ENCODE measurements at places on chromosomes 2 and 18.

DNA sequence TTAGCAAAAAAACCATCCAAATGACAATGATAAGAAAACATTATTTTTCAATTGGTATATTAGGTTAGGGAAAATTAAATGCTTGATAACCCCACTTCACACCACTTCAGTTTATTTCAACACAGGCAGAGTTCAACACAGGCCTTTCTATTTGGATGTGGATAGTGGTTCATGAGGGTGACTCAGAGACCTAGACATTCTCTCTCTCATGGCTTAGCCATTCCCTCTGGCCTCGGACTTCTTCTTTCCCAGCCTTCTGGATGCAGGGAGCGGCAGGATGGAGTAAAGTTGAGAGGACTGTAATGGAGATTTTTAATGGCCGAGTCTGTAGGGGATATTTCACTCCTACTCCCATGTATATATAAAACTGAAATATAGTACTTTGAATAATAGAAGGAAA is 109.7 kb downstream of the CTNNA2 start:
- DNase-seq: no peak

DNA sequence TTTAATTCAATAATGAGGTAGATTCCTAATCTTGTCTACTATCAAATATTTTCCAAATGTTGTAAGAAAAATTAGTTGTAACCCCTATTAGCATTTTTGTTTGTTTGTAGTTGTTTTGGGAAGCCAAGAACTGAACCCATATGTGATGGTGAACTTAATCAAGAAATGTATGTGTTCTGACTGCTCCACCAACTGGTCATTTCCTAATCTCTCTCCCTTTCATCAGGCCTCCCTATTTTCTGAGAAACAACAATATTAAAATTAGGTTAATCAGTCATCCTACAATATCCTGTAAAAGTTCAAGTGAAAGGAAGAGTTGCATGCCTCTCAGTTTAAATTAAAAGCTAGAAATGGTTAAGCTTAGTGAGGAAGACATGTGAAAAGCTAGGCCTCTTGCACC is 504.0 kb downstream of the EPHA4 start:
- no peak for DNase-seq

DNA sequence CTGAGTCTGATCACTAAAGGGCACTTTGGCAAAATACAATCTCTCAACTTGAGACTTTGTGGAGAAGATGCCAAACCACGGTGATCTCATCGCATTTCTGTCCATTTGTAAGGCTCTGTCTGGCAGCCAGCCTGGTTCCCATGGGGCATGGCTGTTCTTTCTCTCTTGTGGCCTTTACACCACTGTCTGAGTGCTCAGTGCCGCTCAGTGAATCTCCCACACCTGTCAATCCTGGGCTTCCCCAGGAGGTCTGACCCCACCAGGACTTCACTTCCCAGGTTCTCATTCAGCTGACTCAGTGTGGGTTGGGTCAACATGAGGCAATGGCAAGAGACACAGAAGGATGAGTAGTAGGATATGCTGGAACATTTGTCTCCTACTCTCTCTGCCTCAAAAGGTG is 96.8 kb upstream of the TRIB2 start:
- DNase-seq: no peak

GRCh38 chr2:46086578-46087070 is 210.6 kb upstream of the EPAS1 start:
- DNase-seq: no peak

DNA sequence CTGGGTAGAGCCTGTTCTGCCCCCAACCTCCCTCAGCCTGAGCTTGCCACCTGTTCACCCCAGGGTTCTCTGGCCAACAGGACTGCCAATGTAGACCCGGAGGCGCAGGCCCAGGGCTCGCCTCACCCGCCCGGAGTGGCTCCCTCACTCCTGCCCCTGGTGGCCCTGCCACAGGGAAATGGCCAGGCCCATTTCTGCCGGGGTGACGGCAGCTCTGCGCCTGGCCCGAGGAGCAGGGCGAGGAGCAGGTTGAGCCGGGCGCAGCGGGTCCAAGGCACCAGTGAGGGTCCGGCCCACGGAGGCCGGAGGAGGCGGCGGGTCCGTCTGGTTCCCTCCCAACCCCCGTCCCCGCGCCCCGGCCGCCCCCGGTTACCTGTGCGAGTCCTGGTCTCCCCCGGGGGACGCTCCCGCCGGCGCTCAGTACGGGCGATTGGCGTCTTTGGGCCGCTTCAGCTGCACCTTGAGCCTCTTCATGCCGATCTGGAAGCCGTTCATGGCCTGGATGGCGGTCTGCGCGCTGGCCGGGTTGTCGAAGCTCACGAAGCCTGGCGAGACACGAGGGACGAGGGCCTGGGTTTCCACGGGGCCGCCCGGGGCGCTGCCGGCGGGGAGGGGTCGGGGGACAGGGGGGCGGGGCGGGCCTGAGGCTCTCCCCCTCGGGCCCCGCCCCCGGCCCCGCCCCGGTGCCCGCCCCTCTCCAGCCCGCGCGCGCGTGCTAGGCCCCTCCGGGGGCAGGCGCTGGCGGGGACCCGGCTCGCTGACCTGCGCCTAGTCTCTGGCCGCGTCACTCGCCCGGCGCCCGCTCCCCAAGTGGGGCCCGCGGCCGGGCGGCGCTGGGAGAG is 312.0 kb downstream of the CELF4 start:
- no peak for DNase-seq

DNA sequence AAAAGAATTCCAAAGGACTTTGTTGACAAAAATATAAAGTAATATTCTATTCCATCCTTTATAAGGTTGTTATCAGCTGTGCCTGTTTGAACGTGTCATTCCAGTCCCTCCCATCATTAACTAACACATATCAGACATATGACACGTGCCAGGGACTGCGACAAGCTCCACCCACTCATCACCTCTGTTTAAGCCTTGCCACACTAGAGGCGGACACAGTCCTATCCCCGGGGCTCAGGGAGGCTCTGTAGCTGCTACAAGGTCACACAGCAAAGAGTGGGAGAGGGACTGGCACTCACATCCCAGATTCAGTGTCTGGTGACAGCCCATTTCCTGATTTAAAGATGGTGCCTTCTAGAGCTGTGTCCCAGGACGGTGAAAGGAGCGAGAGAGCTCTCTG is 30.0 kb downstream of the TBC1D8 start:
- no peak for DNase-seq

DNA sequence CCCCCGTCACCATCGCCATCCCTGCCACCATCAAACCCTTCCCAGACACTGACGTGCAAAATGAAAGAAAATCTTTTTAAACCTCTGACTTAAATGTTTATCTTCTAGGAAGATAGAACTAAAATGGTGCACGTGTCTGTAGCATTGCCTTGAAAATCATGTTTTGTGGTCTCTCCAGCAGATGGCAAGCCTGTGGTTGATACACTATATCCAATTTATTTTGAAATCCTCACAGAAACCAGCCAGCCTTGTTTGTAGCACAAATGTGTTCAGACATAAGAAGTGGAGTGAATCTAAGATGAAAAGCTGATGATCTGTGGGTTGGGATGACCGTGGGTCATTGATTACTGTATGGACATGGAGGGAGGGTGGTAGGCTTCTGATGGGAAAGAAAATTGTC is 436.2 kb upstream of the SMIM21 start:
- DNase-seq: no peak

DNA sequence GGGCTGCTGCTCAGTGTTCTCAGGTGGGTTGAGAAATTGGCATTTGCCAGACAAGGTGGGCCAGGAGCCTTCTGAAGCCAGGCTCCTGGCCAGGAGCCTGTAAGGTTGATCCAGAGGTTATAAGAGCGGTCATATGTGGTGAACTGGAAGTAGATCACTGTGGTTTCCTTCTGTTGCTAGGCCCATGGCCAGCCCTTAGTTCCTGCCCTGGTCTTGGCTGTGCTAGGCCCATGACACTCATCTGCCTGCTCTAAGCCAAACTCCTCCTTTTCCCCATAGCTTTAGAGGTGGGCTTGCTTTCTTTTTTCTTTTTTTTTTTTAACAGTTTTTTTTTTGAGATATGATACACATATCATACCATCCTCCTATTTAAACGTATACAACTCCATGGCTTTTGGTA is 5.0 kb upstream of the MGAT5 start:
- DNase-seq: no peak

GRCh38 chr2:23602116-23602515 is 217.1 kb downstream of the KLHL29 start:
- DNase-seq: no peak

DNA sequence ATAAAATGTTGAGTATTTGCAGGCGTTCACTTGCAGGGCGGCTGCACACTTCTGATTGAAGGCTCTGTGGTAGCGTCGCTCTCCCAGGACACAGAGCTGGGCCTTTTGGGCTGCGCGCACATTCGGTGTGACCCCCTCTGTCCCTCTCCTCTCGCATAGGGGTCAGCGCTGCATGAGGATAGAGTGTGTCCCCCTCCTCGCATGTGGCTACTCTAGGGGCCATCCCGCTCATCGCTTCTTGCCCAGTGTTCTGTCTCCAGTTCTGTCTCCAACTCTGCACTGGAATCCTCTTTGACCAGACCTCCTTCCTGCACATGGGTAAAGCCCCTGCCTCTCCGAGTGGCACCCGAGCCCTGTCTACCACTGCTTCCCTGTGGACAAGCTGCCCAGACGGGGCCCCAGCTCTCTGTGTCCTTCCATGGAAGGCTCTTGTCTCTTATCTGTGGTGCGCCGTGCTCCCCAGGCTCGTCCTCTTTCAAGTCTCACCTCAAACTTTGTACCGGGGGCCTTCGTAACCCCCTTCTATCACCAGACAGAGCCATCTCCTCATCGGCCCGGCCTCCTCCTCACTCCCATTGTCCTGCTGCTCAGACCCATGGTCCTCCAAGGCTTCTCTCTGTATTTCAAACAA is 278.0 kb upstream of the HDAC4 start:
- no peak for DNase-seq

DNA sequence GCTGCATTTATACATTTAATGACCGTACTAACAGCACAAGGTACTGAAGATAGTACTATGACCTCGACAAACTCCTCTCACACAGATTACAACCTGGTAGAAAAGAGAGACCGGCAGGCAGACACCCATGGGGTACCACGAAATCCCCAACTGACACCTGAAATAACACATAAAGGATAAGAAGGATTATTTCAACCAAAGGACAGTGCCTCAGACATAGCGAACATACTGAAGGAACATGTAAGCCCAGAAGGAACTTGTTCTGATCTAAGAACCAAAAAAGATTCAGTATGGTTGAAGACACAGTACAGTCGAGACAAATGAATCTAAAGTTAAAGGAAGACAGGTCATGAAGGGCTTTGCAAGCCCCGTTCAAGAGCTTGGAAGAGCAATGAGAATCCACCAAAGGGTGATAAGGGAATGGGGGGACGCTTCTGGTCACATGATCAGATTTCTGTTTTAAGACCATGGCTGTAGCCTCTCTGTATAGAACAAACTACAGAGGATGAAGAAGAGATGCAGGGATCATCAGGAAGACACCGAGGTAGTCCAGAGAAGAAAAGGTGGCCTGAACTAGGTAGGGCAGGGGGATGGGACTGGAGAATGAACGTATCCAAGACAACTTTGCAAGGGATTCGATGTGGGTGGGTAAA is 902 bp downstream of the MCFD2 start:
- DNase-seq: no peak

DNA sequence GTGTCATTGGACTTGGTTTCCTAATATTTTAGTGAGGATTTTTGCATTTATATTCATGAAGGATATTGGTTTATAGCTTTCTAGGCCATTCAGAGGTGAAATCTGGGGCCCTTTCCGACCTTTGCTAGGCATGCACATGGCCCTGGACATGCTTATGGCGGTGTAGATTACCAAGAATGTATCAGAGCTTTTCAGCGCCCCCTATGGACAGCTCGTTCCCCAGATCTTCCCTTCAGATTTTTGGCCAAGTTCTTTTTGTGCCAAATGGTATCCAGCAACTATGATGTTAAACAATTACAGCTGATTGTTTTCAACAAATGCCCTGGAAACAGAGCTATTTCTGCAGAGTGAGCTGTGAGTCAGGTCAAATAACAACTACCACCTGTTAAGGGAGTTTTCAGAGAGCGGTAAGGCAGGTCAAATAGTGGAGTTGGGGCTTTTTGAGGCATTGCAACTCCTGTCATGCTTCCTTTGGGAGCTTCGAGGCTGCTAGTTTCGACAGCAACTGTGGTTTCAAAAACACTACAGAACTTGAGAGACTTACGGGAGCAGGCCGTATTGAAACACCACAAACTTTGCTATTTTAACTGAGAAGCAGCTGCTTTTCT is 188.3 kb downstream of the ZNF516 start:
- no peak for DNase-seq

GRCh38 chr2:104444392-104444791 is 409.5 kb upstream of the POU3F3 start:
- no peak for DNase-seq

Measured in stimulated activated naive CD4-positive, alpha-beta T cell treated with Interleukin-2 at 50 U/mL for 16 hours (primary cell).